ENCODE measurements at places on chromosomes 13 and 19.

GRCh38 chr13:23243066-23243465 is 62.3 kb downstream of the SGCG start:
- DNase-seq: no peak

GRCh38 chr13:110421696-110422385 is 114.8 kb downstream of the COL4A2 start:
- DNase-seq: no peak

- no peak for DNase-seq
Observed at GRCh38 chr13:86741762-86742285, 929.3 kb upstream of the SLITRK5 start.

DNA sequence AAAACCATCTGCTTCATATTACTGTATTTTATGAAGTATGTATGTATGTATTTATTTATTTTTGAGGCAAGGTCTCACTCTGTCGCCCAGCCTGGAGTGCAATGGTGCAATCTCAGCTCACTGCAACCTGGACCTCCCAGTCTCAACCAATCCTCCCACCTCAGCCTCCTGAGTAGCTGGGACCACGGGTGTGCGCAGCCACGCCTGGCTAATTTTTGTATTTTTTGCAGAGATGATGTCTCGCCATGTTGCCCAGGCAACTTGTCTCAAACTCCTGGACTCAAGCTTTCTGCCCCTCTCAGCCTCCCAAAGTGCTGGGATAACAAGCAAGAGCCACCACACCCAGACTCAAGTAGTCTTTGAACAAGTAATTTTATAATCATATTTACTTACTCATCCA is 5.5 kb downstream of the KATNAL1 start:
- no peak for DNase-seq

- no peak for DNase-seq
Observed at GRCh38 chr19:29544656-29545360, 19.0 kb downstream of the VSTM2B start.

- DNase-seq: no peak
Observed at GRCh38 chr19:42095814-42096230, 19.9 kb downstream of the ZNF574 start.

DNA sequence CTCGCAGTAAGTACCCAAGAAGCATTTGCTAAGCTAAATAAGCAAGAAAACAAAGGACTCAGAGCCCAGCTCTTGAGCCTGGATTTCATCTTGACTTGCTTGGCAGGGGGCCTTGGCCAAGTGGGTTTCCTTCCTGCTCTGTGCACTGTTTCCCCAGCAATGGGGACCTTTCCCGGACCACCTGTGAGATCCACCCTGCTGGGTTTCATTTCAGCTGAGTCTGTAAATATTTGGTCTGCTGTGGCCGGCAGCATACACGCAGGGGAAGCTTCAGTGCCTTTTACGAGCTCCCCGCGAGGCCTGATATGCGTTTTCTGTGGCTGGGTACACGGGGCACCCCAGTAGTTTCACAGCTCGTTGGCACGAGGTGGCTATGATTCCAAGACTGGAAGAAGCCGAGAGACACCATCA is 12.4 kb upstream of the TINCR start:
- no peak for DNase-seq

DNA sequence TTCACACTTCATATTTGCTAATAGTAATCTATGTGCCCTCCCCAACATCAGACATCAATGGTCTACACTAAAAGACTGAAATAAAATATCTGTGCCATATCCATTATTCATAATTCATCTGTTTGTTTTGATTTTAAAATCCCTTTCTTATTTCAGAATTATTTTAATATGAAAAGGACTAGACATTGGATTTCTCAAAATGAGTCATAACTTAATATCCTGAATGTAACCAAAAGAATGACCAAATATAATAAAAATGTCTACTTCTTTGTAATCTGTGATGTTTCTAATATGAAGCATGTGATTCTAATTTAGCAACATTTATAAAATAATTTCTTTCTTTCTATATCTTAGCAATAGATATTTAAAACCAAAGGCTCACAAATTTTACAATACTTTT is 64.9 kb downstream of the MZT1 start:
- DNase-seq: no peak

- no peak for DNase-seq
Observed at GRCh38 chr13:88000239-88000638, 329.1 kb downstream of the SLITRK5 start.

- no peak for DNase-seq
Observed at GRCh38 chr13:96795670-96796069, 198.6 kb downstream of the OXGR1 start.

GRCh38 chr19:45451131-45451849 is 16.5 kb upstream of the FOSB start:
- no peak for DNase-seq

DNA sequence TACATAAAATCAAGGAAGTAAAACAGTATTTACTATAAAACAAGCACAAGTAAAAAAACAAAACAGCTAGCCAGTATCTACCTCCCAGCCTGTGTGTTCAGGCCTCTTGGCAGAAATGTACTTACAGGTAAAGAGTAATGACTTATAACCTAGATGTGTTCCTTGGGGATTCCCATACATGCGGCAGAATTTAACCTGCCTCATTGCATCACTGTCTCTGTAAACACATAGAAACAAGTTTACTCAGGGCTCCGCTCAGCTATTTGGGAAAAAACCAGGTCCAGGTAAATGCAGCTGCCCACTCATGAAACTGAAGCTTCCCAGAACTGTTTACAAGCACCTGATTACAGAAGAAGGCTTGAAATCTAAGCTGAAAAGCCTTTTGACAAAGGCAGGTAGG is 50.7 kb upstream of the SERP2 start:
- DNase-seq: peak; percentile 43

- no peak for DNase-seq
Observed at GRCh38 chr19:14677464-14677863, 2.8 kb upstream of the ADGRE3 start.

GRCh38 chr19:38304866-38305429 is 897 bp downstream of the C19orf33 start:
- peak; percentile 88 for DNase-seq

GRCh38 chr19:33404506-33405253 is 31.2 kb downstream of the CEBPG start:
- no peak for DNase-seq

GRCh38 chr13:69769608-69770007 is 338.0 kb upstream of the ATXN8OS start:
- DNase-seq: no peak

GRCh38 chr19:4671185-4671851 is 1.2 kb upstream of the MYDGF start:
- DNase-seq: no peak

DNA sequence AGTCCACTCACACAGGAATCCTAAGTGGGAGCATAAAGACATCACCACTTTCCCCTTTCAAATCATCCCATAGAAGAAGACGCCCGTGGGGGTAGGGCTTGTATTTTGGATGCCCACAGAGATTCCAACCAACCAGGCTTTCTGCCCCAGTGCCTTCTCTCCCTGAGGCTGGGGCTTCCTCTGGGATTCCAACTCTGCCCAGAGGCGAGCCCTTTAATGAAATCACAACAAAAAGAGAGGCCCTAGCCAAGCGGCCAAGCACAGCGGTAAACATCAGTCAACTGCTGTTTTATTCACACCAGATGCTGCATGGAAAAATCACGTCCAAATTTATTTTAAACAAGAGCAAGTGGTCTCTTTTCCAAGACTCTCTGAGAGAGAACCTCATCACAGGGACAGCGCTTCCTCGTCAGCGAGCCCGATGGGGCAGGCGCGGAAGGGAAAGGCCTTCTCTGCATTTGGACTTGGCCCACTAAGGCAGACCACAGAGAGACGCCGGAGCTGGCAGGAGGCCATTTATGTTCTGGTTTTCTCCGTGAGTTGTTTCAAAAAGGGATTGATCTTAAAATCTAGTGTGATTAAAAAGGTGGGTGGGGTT is 31.5 kb downstream of the ADPRHL1 start:
- no peak for DNase-seq

GRCh38 chr13:30873499-30873898 is 32.6 kb upstream of the MEDAG start:
- no peak for DNase-seq

- no peak for DNase-seq
Observed at GRCh38 chr13:38223089-38223488, 126.6 kb upstream of the UFM1 start.

DNA sequence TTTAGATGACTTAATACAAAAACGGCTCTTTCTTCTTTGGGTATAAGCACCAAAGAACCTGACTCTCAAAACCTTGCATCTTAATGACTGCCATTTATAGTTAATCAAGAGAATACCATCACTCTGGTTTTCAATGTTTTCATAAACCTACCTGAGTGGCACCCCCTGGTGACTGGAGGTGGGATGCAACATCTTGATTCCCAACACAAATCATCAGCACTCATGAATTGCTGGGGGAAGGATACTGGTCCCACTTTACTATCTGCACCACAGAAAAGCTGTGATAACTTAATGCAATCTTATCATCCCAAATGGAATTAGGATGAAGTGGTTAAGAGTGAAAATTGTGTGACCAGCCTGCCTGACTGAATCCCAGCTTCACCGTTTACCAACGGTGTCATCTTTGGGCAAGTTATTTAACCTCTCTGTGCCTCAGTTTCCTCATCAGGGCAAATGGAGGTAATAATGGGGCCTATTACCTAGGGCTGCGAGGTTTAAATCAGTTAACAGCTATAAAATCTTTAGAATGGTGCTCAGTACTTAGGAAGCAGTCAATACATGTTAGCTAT is 366.4 kb downstream of the KLF12 start:
- no peak for DNase-seq

Measured in trophoblast cell (in vitro differentiated cells and primary cell).